ENCODE measurements at places on chromosomes 12 and 14. TPM values are rescaled to one million over a fixed set of nuclear protein-coding genes. Genes with fewer than 3 reads are reported as not detected.

DNA sequence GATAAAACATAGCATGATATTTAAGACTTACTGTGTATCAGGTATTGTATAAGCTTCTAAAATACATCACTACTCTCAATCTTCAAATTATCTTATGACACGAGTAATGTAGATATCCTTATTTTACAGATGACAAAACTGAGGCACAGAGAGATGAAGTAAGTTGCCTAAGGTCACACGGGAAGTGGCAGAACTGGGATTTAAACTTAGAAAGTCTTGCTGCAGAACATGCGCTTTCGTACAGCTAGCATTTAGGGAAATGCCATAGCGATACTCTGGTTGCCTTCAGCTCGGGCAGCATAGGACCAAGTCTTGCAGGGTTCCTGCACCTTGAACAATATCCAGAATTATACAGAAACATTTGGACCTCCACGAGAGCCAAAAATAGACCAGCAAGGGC is 162.4 kb downstream of the BRMS1L start:
- no peaks in the 10 kb centered on the region for H3K36me3 ChIP-seq
- DNase-seq = no peak
- H3K27ac ChIP-seq = no peak overlapping the region
- H3K4me3 ChIP-seq = no peak overlapping the region
- H3K27me3 ChIP-seq = peaks cover 2% of the 10 kb centered on the region

- H3K4me1 ChIP-seq = peaks cover 8% of the 10 kb centered on the region
- no peak overlapping the region for H3K4me3 ChIP-seq
- no peaks in the 10 kb centered on the region for H3K36me3 ChIP-seq
- DNase-seq = no peak
- H3K27me3 ChIP-seq = no peaks in the 10 kb centered on the region
These were observed 11.2 kb upstream of the DYNC1H1 start for GRCh38 chr14:101953151-101953550.

- peaks cover 15% of the 10 kb centered on the region for H3K36me3 ChIP-seq
- H3K27me3 ChIP-seq = no peaks in the 10 kb centered on the region
- H3K27ac ChIP-seq = no peak overlapping the region
- H3K4me1 ChIP-seq = no peaks in the 10 kb centered on the region
- DNase-seq = no peak
These were observed 60.7 kb downstream of the POLR3B start for GRCh38 chr12:106417926-106418910.

GRCh38 chr12:64088431-64089349 is 133.4 kb downstream of the KICS2 start:
- no peak overlapping the region for H3K27ac ChIP-seq
- no peak overlapping the region for H3K4me3 ChIP-seq
- H3K36me3 ChIP-seq = no peaks in the 10 kb centered on the region
- peaks cover 2% of the 10 kb centered on the region for H3K27me3 ChIP-seq
- DNase-seq = no peak
- H3K4me1 ChIP-seq = no peaks in the 10 kb centered on the region

GRCh38 chr12:123912415-123913380 is 59.9 kb downstream of the CCDC92 start:
- H3K27ac ChIP-seq = no peak overlapping the region
- H3K27me3 ChIP-seq = no peaks in the 10 kb centered on the region

GRCh38 chr14:76830556-76830955 is 4.3 kb downstream of the LRRC74A start:
- H3K4me3 ChIP-seq = no peak overlapping the region
- no peaks in the 10 kb centered on the region for H3K36me3 ChIP-seq
- no peak for DNase-seq
- no peaks in the 10 kb centered on the region for H3K4me1 ChIP-seq
- peaks cover 4% of the 10 kb centered on the region for H3K27me3 ChIP-seq

GRCh38 chr12:127621366-127621765 is 645.6 kb upstream of the TMEM132C start:
- DNase-seq = no peak
- H3K36me3 ChIP-seq = no peaks in the 10 kb centered on the region
- H3K4me3 ChIP-seq = no peak overlapping the region
- no peak overlapping the region for H3K27ac ChIP-seq
- no peaks in the 10 kb centered on the region for H3K4me1 ChIP-seq

- peaks cover 14% of the 10 kb centered on the region for H3K4me1 ChIP-seq
- peak overlapping the region; percentile 84 for H3K4me3 ChIP-seq
- no peak for DNase-seq
These were observed 891 bp downstream of the PLEKHA5 start for GRCh38 chr12:19130224-19131024.

GRCh38 chr14:24310265-24310645 is 315 bp downstream of the LTB4R2 start:
- peaks cover 50% of the 10 kb centered on the region for H3K36me3 ChIP-seq
- peak overlapping the region; percentile 78 for H3K4me3 ChIP-seq
- no peak for DNase-seq
- peaks cover 75% of the 10 kb centered on the region for H3K4me1 ChIP-seq
- H3K27me3 ChIP-seq = peaks cover 1% of the 10 kb centered on the region

DNA sequence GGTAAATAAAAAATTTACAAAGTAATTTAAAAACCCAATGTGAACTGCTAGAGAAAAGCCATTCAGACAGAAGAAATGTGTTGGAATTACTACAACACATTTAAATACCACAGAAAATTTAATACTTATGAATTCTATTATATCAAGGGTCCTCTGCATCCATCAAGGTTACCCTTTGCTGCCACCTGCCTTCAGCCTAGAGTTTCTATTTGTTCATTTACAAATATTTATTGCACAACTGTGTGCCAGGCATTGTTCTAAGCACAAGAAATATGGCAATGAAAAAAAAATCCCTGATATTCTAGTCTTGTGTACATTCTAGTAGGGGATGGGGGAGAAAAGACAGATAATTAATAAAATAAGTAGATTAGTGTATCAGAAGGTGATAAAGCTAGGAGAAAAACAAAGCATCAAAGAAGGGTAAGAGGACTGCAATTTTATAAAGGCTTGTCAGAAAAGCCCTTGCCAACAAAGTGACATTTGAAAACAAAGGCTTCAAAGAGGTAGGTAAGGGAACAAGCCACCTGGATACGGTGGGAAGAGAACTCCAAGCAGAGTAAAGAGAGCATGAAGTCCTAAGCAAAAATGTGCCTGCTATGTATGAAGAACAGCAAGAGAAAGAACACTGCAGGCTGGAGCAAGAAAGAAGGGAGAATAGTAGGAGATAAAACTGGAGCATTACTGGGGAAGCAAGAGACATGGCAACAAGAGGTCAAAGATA is 59.1 kb upstream of the SLC6A13 start:
- peaks cover 58% of the 10 kb centered on the region for H3K36me3 ChIP-seq
- H3K4me3 ChIP-seq = no peak overlapping the region
- H3K27me3 ChIP-seq = no peaks in the 10 kb centered on the region
- peaks cover 9% of the 10 kb centered on the region for H3K4me1 ChIP-seq
- H3K27ac ChIP-seq = no peak overlapping the region
- no peak for DNase-seq

DNA sequence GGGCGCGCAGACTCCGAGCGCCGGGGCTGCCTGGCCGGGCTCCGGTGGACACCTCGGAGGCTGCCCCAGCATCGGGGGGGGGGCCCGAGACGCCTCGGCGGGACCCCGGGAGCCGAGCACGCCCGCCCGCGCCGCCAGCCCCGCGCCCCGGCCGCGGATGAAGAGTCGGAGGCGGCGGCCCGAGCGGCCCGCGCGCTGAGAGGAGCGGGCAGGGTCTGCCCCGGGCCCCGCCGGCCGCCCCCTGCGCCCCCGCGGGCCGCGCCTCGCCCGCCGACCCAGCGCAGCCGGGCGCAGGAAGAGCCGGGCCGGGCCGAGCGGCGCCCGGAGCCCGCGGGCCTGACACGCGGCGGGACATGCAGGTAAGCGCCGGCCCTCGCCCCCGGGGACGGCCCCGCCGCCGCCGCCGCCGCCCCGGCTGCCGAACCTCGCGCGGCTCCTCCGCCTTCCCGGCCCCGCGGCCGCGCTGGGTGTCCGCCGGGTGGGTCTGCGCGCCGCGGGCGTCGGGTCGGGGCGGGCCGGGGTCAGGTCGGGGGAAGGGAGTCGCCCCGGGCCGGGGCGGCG is 63.7 kb downstream of the FBXL14 start:
- H3K4me1 ChIP-seq = peaks cover 27% of the 10 kb centered on the region
- no peak overlapping the region for H3K4me3 ChIP-seq
- no peak overlapping the region for H3K27ac ChIP-seq

Gene LAG3
- 268 TPM for total RNA-seq

GRCh38 chr12:41512497-41512896 is 324.4 kb downstream of the PDZRN4 start:
- H3K27ac ChIP-seq = no peak overlapping the region
- H3K4me3 ChIP-seq = no peak overlapping the region
- no peaks in the 10 kb centered on the region for H3K27me3 ChIP-seq
- no peak for DNase-seq
- no peaks in the 10 kb centered on the region for H3K4me1 ChIP-seq

GRCh38 chr14:75449696-75450095 is 21.9 kb downstream of the JDP2 start:
- H3K4me1 ChIP-seq = peaks cover 15% of the 10 kb centered on the region
- H3K36me3 ChIP-seq = no peaks in the 10 kb centered on the region
- H3K27ac ChIP-seq = no peak overlapping the region
- no peak for DNase-seq
- no peak overlapping the region for H3K4me3 ChIP-seq

- DNase-seq = no peak
- H3K27me3 ChIP-seq = no peaks in the 10 kb centered on the region
- peaks cover 5% of the 10 kb centered on the region for H3K4me1 ChIP-seq
- H3K27ac ChIP-seq = no peak overlapping the region
- no peak overlapping the region for H3K4me3 ChIP-seq
These were observed 41.9 kb downstream of the SPTLC2 start for GRCh38 chr14:77574446-77575115.

Gene OLR1
- not detected for total RNA-seq

GRCh38 chr12:14691560-14691959 is 4.8 kb downstream of the GUCY2C start:
- H3K27me3 ChIP-seq = peaks cover 5% of the 10 kb centered on the region
- H3K4me1 ChIP-seq = no peaks in the 10 kb centered on the region
- H3K4me3 ChIP-seq = no peak overlapping the region
- no peak for DNase-seq

DNA sequence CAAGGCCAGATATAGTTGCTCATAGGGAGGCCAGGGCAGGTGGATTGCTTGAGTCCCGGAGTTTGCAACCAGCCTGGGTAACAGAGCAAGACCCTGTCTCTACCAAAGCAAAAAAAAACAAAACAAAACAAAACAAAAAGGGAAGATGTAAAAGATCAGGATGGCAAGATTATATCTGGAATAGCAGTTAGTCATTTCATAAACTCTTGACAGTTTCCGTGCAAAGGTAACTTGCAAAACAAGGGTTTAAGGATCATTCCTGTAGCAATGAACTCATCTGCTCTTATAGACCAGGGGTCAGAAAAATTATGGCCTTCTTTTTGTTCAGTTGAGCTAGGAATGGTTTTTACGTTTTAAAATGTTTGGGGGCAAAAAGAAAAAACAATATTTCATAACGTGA is 29.6 kb downstream of the GIT2 start:
- peaks cover 44% of the 10 kb centered on the region for H3K36me3 ChIP-seq
- peak overlapping the region; percentile 75 for H3K27ac ChIP-seq
- H3K27me3 ChIP-seq = no peaks in the 10 kb centered on the region
- H3K4me1 ChIP-seq = peaks cover 18% of the 10 kb centered on the region

DNA sequence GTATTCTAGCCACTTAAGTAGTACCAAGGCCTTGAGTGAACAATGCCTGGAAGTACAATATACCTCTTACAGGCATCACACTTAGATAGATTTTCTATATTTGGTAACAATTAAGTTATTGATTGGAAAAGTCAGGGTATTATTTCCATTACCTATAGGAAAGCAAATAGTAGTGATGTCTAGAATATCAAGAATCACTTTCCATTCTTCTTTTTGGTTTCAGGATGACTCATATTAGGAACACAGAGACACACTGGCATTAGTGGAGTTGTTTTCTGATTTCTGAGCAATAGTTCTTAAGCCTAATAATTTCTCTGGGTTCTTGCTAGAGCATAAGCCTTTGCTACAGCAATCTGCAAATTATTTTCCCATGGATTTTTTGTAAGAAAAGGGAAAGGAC is 1640.0 kb upstream of the SEL1L start:
- H3K4me3 ChIP-seq = no peak overlapping the region
- H3K27ac ChIP-seq = no peak overlapping the region
- H3K27me3 ChIP-seq = no peaks in the 10 kb centered on the region
- H3K36me3 ChIP-seq = no peaks in the 10 kb centered on the region
- DNase-seq = no peak
- H3K4me1 ChIP-seq = no peaks in the 10 kb centered on the region

GRCh38 chr12:6426882-6427671 is 17.7 kb upstream of the CD27 start:
- no peaks in the 10 kb centered on the region for H3K27me3 ChIP-seq
- DNase-seq = peak; percentile 82
- peak overlapping the region; percentile 99 for H3K27ac ChIP-seq
- no peaks in the 10 kb centered on the region for H3K36me3 ChIP-seq

DNA sequence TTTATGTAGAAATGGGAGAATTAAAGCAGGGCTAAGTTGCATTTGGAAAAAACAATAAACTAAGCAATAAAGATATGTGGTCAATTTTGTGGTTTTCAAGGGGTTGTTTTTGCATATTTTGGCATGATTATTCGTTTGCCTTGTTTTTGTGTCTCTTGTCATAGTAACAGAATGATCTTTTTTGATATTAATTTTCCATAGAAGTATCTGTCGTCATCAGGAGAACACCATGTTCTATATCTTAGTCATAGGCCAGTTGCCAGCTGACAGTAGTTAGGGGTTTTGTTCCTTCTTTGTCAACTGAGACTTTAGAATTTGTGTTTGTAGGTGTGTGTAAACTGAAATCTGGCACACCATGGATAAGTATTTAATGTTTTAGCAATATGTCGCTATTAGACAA is 1354.8 kb downstream of the LRFN5 start:
- H3K4me1 ChIP-seq = no peaks in the 10 kb centered on the region
- H3K36me3 ChIP-seq = no peaks in the 10 kb centered on the region
- no peaks in the 10 kb centered on the region for H3K27me3 ChIP-seq
- H3K27ac ChIP-seq = no peak overlapping the region
- DNase-seq = no peak

GRCh38 chr14:92473969-92474535 is 39.5 kb upstream of the RIN3 start:
- no peak overlapping the region for H3K4me3 ChIP-seq
- no peak for DNase-seq
- H3K36me3 ChIP-seq = no peaks in the 10 kb centered on the region
- H3K4me1 ChIP-seq = no peaks in the 10 kb centered on the region
- no peak overlapping the region for H3K27ac ChIP-seq

Gene FGD6
- 0.86 TPM for total RNA-seq

Gene CFAP73
- total RNA-seq = 0.17 TPM

Gene C12orf60
- 2.1 TPM for total RNA-seq

- no peak overlapping the region for H3K27ac ChIP-seq
- H3K36me3 ChIP-seq = no peaks in the 10 kb centered on the region
- peaks cover 2% of the 10 kb centered on the region for H3K27me3 ChIP-seq
- no peak overlapping the region for H3K4me3 ChIP-seq
These were observed 377.3 kb downstream of the EMP1 start for GRCh38 chr12:13573698-13574321.

Gene ENO2
- total RNA-seq = 147 TPM

Gene TMEM52B
- not detected for total RNA-seq

DNA sequence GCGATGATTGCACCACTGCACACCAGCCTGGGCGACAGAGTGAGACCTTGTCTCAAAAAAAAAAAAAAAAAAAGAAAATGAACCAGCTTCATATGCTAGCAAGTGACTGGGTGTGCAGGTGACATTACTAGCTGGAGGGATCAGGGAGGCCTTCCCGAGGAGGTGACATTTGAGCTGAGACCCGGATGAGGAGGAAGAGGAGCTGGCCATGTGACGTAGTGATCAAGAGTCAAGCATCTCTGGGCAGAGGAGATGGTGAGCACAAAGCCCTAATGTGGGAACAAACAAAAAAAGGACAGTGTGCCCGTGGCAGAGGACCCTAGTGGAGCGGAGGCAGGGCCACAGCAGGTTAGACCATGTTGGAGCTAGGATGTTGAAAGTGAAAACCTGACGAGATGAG is 3.5 kb upstream of the PTPN6 start:
- H3K4me1 ChIP-seq = peaks cover 82% of the 10 kb centered on the region
- peaks cover 17% of the 10 kb centered on the region for H3K36me3 ChIP-seq
- peak overlapping the region; percentile 40 for H3K27ac ChIP-seq
- no peaks in the 10 kb centered on the region for H3K27me3 ChIP-seq
- H3K4me3 ChIP-seq = peak overlapping the region; percentile 41

Gene AQP5
- total RNA-seq = not detected
